NCI-H524 treated with DMSO at 0.1 percent for 48 hours (cell line): ENCODE measurements at places on chromosomes 12 and 14.

DNA sequence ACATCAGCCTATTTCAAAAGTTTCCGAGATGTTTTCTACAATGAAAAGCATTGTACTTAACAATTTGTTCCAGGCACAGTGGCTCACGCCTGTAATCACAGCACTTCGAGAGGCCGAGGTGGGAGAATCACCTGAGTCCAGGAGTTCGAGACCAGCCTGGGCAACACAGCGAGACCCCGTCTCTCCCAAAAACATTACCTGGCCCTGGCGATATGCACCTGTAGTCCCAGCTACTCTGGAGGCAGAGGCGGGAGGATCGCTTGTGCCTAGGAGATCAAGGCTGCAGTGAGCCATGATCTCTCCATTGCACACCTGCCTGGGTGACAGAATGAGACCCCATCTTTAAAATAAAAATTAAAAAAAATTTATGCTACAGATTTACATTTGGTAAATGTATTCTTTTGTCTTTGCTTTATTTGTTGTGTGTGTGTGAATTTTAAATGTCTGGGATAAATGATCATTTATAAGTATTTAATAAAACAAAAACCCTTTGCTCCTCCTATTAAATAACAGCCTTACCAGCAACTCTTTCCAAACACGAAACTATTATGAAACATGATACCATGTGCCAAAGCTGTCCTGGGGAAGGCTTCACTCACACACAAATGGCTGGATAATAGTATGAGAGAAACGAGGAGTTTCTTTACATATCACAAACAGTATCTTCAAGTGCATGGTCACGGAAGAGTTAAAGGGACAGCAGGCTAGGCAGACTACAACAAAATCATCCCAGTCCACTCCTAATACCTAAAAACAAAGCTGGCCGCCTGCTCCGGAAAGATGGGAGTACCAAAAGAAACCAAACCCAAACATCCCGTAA, 1.1 kb downstream of the ATXN3 start:
- no peak for DNase-seq

DNA sequence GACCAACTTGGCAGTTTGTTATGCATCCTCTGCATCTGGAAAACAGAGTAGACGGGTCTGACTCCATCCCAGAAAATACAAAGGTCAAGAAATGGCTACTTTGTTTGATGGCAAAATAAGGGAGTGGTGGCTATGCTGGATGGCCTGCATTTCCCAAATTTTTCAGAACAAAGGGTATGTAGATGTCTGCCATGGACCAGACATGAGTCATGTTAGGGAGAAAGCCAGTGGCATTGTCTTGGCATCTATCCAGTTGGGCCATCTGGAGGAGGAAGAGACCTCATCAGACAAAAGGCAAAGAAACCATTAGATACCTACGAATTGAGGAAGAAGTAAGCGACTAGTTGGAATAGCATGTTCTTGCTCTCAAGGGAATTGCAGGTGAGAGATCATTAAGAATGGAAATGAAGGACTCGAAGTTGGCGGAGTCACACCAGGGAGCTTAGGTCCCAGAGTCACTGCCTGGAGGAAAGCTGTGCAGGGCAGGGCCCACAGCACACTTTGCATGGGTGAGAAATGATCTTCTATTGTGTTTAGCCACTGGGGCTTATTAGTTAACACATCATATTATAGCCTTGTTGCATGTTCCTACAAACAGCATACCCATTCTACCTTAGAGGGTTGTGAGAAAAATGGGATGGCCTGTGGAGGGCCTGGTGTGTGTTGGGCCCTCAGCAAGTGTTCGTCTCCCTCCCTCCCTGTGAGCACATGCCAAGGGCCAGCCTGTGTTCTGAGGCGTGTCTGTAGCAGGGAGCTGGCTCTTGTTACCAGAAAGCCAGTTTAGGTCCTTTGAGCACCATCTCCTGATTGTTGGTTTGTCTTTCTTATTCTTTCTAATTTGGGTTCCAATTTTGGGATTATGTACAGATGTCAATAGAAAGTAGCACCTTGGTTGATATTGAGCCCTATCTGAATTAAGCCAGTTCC, 119.4 kb downstream of the KTN1 start:
- no peak for DNase-seq

- no peak for DNase-seq
Measured at GRCh38 chr14:102923201-102923924, 900 bp downstream of the AMN start.

- no peak for DNase-seq
Measured at GRCh38 chr14:51957950-51958349, 31.4 kb upstream of the RTRAF start.

DNA sequence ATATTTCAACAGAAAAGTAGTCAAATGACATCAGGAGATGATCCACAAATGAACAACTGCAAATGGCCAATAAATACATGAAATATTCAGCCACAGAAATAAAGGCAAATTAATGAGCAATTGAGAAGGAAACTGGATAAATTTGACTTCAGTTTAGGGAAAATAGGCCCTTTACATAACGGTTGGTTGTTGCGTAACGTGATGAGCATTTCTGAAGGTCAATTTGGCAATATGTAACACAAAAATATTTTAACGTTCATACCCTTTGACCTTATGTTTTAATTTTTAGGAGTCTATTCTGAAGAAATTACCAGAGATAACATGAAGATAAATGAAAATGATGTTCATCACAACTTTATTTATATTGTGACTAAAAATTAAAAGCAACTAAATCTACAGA, 14.7 kb upstream of the MSRB3 start:
- no peak for DNase-seq

DNA sequence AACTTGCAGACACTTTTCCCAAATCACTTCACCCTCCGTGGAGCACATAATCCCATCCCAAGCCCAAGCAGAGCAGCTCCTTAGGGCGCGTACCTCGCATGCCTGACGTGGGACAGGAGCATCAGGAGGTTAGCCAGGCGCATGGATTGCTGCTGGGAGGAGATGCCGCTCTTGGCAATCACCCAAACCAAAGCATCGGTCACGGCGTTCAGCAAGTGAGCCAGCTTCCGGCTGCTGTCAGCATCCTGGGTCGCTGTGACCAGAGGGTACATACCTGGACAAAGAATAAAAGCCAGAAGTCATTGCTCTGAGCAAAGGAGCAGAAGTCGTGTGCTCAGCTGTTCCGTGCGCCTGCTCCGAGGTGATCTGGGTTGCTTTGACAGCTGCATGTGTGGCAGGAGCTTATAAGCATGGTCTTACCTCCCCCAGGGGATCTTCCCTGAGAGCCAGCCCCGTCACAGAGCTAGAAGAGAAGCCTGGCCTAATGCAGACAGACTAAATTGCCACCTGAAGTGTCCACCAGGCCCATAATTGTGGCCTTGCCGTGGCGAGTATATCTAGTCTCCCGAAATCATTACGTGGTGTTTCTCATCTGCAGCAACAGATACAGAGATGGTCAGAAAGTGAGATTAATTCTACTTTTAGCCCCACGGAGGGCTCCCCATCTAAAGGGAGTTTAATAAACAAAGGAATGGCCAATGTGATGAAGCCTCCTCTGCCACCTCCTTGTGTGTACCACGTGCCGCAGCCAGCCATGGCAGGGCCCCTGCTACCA, 59.1 kb downstream of the ESR2 start:
- DNase-seq = no peak

DNA sequence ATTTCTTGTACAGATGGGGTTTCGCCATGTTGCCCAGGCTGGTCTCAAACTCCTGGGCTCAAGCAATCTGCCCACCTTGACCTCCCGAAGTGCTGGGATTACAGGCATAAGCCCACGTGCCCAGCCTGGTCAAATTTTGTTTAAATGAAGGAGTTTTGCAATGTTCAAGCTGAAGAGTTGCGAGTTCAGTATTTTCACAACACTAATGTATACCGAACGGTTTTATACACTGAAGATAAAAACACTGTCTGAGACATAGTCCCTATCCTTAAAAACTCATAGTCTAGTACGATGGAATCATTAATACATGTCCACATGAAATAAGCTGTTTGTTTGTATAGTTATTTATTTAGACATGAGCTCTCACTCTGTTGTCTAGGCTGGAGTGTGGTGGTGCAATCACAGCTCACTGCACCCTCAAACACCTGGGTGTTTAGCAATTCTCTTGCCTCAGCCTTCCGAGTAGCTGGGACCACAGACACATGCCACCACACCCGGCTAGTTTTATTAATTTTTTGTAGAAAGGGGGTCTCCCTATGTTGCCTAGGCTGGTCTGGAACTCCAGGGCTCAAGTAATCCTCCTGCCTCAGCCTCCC, 15.4 kb downstream of the TRAPPC6B start:
- DNase-seq = no peak

DNA sequence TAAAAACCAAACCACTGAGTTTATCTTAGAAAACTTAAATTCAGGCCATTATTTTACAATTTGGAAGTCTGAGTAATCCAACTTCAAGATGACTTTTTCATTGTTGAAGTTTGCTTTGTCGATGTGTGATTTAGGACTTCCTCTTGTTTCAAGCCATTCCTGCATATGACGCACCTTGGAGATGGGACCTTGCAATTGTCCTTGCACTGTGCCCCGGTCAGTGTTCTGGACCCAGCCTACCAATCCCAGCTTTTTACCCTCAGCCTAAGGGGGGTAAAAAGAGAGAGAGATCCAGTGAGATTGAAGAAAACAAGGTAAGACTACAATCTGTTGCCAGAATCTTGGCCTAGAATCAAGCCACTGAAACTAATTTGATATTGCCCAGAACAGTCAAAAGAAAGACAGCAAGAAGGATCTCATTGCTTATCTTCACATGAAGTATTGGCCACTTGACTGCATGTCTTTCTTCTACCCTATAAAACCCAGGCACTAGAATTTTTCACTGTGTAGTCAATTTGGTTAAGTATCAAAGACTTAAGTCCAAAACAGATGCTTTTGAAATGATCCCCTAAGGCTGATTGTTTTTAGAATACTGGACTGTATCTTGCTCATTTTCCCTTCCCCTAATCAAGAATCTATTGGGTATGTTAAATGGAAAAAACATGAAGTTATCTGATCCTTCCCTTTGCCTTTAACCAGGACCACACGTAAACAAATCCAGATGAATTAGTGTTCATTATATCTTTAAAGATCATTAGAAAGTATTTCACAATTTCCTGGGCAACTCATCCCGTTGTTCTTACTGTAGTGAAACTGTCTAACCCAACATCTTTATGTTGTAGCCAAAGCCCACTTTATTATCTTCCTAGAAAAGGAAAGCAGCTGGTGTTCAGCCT, 2.4 kb upstream of the MLH3 start:
- DNase-seq = no peak

DNA sequence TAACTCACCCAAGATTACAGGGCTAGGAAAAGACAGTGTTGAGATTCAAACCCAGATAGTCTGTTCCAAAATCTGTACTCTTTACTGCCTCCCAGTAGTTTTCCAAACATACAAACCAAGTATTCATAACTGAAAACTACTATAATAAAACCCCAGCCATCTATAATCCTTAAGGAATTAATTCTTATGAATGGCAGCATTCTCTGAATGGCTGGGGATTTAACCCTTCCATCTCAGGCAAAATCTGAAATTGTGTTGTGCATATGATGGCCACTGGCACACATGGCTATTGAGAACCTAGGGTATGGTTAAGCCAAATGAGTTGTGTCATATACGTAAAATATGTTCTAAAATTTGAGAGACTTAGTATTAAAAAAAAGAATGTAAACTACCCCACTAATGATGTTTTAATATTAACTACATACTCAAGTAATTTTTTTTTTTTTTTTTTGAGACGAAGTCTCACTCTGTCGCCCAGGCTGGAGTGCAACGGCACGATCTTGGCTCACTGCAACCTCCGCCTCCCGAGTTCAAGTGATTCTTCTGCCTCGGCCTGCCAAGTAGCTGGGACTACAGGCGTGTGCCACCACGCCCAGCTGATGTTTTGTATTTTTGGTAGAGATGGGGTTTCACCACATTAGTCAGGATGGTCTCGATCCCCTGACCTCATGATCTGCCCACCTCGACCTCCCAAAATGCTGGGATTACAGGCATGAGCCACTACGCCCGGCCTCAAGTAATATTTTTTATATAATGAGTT, 16.7 kb downstream of the PPP1R13B start:
- DNase-seq = no peak

DNA sequence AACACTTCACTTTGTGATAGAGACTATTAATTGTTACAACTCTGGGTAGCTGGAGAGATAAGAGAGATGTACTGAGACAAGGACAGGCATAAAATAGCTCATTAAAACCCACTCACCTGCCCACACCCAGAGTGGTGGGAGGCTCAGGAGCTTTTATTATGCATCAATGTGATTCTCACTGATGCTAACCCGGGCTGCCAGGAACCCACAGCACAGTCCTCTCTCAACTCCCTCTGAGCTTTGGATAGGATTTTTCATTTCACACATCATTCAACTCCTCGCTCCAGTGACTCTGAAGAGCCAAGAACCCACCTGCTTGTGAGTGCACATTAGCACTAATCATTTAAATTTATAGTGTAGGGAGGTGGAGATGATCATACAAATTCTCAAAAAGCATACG, 827.9 kb downstream of the FLRT2 start:
- peak; percentile 33 for DNase-seq

DNA sequence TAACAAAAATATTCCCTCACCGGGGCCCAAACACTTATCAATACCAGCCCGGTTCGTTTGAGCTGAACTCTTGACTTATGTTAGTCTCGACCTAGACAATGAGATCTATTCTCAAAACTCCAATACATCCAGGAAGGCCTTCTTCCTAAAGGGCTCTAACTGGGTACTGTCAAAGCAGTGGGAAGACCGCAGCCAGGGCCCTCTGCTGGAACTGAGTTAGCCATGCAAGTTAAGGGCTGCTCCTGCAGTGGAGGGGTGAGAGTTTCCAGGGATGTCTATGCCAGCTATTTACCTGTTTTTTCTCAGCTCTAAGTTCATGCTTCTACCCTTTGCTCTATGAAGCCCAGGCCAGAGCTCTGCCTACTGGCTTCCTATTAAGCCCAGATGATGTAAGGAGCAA, 348.8 kb downstream of the GXYLT1 start:
- no peak for DNase-seq

- no peak for DNase-seq
Measured at GRCh38 chr14:55968741-55969140, 149.5 kb upstream of the PELI2 start.

GRCh38 chr14:31265701-31266398, 58.3 kb upstream of the HECTD1 start:
- no peak for DNase-seq

DNA sequence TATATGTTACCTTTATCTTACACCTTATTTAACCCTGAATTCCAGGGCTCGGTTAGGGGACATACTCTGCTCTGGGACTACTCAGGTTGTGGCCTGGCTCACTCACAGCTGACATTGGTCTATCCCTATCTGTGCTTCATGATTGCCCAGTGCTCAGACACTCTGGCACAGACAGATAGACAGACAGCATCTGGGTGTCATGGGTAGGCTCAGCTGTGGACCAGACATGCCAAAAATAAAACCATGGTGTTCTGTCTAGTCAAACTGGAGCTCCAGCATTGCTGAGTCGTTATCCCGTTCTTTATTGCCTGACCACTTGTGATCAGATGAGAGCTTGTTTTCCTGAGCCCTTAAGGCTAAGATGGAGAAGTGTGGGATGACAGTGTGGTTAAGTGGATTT, 29.0 kb downstream of the FBXW8 start:
- no peak for DNase-seq

GRCh38 chr12:54040148-54040494, 7.3 kb downstream of the HOXC5 start:
- no peak for DNase-seq

GRCh38 chr12:19572920-19573558, 133.7 kb downstream of the AEBP2 start:
- DNase-seq = no peak
